ENCODE measurements at places on chromosomes 1 and 21.
A peak's percentile ranks its signal among the peaks of the same experiment; 100 is the strongest.

DNA sequence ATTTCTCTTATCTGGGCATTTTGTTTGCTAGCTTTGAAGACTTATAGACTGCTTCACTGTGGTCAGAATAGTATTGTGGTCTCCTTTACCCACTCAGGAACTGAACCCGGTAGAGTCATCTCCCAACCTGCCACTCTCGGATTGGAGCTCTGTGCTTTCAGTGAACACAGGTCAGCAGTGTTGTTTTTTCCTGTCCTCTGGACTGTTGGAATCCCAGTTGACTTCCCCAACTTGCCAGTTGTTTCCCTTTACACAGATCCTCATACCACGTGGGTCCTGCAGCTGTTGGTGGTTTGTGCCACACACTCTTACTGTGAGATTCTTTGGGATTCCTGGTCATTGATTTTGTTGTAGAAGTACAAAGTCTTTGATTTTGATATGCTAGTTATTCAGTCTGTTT is 214.1 kb downstream of the DYRK1A start:
- DNase-seq: no peak

- DNase-seq: no peak
These were observed 239.9 kb downstream of the GRIK3 start for GRCh38 chr1:36794460-36794859.

DNA sequence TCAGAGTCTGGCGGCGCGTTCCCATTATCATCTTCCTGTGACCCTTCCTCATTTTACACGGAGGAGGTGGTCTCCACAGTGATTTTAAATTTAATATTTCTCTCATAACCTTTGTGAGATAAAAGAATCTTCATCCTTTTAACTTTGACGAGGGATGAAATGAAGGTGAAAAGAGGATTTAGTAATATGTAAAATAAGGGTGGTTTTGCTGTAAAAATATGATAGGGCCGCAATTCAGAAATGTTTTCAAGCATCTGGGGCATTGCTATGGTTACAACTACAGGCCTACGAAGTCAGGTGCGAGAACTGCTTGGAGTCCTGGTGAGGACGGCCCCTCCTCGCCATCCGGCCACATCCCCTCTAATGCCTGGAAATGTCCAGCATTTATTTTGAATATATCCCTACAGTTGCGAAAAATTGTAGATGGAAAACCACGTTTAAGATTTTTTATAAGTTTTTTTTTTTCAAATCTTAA is 422 bp upstream of the RSBN1 start:
- no peak for DNase-seq

GRCh38 chr1:3692598-3692997 is 40.3 kb downstream of the TP73 start:
- DNase-seq: no peak

- DNase-seq: no peak
These were observed 71.3 kb upstream of the EDEM3 start for GRCh38 chr1:184826001-184826400.

- DNase-seq: peak; percentile 41
These were observed 64.3 kb downstream of the PRKAA2 start for GRCh38 chr1:56709269-56709880.

GRCh38 chr1:95095833-95096217 is 21.3 kb upstream of the TLCD4 start:
- DNase-seq: no peak

GRCh38 chr1:89536555-89537341 is 12.1 kb downstream of the LRRC8B start:
- DNase-seq: no peak

GRCh38 chr1:230032516-230033281 is 34.3 kb upstream of the GALNT2 start:
- no peak for DNase-seq
